Lower lobe of right lung (tissue), 2 donors: ENCODE measurements at places on chromosomes 2 and 18. TPM values are rescaled to one million over a fixed set of nuclear protein-coding genes. Genes with fewer than 3 reads are reported as not detected.

DNA sequence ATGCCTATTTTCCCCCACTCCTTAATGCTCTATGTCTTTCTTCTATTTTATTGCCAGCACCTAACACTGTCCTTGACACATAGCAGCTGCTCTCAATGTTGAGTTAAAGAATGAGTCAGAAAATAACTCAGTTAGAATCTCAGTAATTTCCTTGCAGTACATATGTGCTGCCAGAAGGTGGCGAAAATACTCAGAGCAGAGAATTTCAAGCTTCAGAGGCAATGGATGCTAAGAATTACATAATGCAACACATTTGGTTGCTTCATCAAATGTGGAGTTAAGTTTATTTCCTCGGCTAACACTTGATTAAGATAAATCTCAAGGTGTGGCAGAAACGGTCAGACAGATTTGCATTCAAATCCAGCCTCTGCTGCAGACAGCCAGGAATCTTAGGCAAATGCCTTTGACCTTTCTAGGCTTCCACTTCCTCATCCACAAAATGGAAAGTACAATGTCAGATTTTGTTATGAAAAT lies 105.6 kb downstream of the VSNL1 start:
- no peak for DNase-seq

- no peak for DNase-seq
Observed at GRCh38 chr2:166958986-166959481, 70.8 kb downstream of the XIRP2 start.

DNA sequence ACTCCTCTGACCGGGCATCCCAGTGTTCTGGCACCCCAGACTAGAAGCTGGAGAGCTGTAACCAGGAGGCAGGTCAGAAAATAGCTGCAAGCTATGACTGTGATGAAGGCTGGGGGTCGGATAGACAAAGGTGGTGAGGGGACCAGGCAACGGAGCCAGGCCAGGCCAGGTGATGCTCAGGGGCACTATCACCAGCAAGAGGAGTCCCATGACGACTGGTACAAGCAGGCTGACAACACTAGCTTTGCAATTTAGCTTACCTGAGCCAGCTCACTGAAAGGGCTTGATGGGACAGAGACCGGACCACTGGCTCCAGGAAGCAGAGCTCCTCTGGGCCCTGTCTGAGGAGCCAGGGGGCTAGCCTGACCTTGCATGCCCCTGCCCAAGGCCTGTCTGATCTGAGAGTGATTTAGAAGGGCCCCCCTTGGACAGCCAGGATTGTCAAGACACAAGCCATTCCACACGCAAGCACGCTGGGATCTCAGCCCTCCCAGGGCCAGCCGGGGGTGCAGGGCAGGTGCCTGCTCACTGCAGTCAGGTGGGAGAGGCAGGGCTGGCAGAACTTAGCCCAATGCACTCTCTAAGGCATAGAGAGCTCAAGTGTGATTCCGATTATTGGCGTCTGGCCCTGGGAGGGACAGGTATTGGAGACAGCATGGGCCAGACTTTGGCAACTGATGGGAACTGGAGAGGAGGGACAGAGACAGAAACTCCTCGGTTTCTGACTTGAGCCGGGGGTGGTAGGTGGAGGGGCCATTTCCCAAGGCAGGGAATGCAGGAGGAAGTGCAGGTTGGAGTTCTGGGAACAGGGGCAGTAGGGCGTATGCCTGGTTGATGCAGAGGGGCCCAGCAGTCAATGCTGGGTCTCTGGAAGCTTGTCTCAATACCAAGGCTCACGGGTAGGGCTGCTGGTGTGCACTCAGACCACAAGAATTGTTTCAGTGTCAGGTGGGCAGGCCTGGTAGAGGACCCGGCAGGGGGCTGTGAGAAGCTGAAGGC lies 47.7 kb downstream of the MYO7B start:
- no peak for DNase-seq

GRCh38 chr2:42860319-42861094 lies 68.1 kb upstream of the HAAO start:
- DNase-seq: no peak

DNA sequence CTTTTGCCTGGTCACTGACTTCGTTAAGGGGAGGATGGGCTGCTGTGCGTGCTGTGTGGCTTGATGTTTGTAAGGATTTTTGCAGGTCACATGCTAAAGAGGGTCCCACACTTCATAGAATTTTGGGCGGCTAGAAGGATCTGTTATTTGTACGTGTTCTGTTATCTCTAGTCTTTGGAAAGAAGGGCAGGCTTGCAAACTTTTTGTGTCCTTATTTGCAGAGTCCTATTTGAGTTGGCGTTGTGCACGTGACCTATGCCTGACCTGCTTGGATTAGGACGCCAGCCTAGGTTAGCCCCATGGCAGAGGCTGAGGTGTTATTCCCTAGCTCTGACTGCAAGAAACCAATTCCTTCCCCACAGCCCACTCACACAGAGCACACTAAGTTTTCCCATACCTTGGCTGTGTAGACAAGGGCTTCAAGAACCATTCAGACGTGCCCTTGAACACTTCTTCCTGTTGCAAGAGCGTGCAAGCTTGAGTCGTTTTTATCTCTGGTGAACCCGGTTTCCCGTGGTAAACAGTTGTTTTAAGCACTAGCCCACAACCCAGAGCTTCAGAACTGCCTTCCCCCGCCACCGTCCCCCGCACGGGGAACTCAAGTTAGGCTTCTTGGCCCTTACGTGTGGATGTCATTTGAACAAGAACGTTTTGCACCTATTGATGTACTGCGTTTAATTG lies 94.6 kb downstream of the LDLRAD4 start:
- no peak for DNase-seq

DNA sequence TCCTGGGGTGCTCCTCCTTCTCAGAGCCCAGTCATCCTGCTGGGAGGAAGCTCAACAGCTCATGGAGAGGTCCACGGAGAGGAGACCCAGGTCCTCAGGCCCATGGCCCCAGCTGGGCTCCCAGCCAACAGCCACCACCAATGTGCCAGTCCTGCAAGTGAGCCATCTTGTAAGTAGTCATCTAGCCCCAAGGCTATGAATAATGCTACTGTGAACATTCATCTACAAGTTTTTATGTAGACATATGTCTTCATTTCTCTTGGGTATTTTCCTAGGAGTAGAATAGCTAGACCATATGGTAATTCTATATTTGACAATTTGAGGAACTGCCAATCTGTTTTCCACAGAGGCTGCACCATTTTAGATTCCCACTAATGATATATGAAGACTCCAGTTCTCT lies 166.1 kb downstream of the MTCL1 start:
- no peak for DNase-seq

DNA sequence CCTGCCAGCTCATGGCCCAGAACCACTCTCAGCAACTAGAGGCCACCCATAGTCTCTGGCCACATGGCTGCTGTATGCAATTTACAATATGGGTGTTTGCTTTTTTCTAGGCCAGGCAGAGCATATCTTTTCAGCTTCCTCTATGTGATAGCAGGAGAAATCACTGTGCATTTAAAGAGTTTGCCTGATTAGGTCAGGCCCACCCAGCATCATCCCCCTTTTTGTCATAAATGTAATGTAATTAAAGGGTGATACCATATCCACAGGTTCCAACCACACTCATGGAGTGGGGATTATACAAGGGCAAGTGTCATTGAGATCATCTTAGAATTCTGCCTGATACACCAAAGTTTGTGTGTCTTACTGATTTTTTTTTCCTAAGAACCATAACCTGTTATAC lies 71.7 kb upstream of the TTC21B start:
- no peak for DNase-seq

- DNase-seq: no peak
Observed at GRCh38 chr2:128660836-128661235, 342.2 kb upstream of the HS6ST1 start.

DNA sequence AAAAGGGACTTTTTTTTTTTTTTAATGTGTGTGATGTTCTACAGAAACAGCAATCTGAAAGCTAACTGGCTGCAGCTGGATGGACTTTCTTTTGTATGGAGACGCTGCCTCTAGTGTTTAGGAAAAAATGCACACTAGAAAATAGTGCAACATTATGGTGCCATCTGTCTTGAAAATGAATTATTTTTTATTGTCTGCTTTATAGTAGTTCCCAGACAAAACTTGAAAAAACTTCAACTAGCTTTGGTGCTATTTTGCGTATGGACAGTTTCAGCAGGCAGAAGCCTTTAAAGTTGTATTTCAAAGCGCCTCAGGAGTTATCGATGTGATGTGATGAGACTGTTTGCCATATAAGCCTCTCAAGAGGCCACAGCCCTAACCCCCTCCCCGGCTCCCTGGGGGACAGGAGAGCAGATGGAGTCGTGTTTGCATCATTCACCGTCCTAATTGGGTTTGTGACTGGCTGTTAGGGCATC lies 86.9 kb downstream of the LTBP1 start:
- no peak for DNase-seq

DNA sequence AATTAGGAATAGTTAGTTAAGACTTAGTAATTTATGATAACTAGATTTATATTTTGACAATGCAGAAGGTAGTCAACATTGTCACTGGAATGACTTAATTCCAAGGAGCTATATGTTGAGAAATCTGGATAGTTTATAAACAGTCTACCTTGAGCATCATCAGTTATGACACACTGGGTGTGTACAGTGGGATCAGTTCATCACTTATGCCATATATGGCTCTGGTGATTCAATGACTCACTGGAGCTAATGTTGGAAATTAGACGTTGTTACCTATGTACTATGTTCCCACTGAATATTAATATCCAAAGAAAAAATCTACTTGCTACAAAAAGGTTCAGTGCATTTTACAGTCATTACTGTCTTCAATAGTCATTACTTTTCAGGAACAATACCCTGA lies 34.0 kb upstream of the ITPRID2 start:
- no peak for DNase-seq

DNA sequence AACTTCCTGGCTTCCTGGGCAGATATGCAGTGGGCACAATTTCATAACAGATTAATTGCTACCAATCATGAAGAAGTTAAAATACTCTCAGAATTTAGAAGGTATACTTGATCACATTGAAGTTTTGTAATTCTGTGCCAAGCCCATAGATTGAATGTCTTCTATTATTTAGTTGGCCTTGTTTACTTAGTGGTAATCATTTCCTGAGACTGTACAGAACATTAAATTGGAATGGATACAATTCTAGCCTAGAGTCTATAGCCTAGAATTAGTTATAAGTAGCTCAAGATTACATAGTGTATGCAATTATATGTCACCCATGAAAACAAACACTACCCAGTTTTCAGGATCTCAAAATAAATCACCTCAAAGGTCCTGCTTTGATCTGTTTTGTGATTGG lies 615.8 kb downstream of the XIRP2 start:
- no peak for DNase-seq

DNA sequence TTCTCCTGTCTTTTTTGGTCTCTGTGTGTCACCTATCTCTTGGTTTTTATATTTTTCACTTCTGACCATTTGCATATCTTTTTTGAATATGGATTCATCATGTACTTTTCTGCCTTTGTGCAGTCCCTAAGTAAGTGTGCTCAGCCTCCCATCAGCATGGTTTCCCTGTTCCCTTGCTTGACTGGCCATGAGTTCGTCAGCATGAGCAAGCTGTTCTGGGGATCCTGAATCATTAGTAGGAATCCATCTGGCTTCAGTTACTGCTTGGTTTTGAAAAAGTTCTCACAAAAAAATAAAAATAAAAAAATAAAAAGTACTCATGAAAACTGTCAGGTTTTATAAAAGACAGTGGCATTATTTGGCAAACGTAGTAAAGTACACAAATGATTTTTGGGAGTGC lies 144.1 kb downstream of the NCOA1 start:
- DNase-seq: no peak

DNA sequence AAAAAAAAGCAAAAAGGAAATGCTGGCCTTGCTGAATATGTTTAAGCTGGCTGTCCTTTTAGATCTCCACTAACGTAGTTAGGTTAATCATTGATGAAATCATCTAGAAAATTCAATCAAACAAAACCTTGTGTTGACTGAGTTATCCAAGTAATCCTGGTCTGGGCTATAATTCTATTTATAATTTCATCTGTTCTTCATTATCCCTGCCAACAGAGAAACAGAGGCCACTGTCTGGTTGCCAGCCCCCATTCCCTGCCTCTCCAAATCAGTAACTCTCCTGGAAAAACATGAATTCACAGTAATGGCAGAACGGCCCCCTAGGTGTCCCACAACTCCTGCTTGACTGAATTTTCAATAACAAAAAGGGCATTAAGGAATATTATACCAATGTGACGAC lies 24.6 kb downstream of the DOCK10 start:
- no peak for DNase-seq

DNA sequence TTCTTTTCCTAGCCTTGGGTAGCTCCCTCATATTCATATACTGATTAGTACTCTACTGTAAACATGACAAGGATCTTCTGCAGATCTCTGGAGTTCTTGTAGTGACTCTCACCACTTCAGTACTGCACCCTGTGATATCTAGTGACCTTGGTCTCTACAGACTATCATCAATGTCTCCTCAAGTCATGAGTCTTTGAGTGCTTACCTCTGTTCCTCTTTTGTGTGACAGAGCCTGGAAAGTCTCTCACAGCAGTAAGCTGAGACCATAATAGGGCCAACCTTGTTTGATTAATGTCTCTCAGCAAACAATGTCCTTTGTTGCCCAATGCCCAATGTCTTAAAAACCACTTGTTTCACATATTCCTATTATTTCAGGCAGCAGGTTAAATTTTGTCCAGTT lies 34.2 kb upstream of the BAZ2B start:
- DNase-seq: no peak

- no peak for DNase-seq
Observed at GRCh38 chr2:69111076-69111475, 98.1 kb downstream of the ANTXR1 start.

GRCh38 chr2:21020668-21021288 lies 23.1 kb downstream of the APOB start:
- DNase-seq: no peak

DNA sequence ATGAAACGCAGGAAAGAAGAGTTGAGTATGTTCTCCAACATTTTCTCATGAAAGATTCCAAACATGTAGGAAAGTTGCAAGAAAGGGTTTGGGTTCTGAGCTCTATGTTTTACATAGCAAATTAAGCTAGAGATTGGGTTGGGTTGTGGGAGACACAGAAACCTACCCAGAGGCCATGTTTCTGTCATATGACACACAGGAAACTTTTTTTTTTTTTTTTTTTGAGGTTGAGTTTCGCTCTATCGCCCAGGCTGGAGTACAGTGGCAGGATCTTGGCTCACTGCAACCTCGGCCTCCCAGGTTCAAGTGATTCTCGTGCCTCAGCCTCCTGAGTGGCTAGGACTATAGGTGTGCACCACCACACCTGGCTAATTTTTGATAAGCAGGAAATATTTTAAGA lies 57.6 kb downstream of the DOCK10 start:
- DNase-seq: no peak

The FARSB gene
- 10.9 TPM for total RNA-seq

The MSH2 gene
- 13.1 TPM for total RNA-seq

The HOXD1 gene
- 3.4 TPM for total RNA-seq

The CDH7 gene
- total RNA-seq: not detected

The KCNF1 gene
- total RNA-seq: not detected

The KLHL14 gene
- 0.24 TPM for total RNA-seq

The SNRNP200 gene
- 95.3 TPM for total RNA-seq

The RNU2-63P gene
- not detected for total RNA-seq

The LIPG gene
- total RNA-seq: 3.7 TPM

The FMNL2 gene
- 77.9 TPM for total RNA-seq

The FN1 gene
- total RNA-seq: 1,248 TPM
